ENCODE measurements at places on chromosomes 2 and 18.

- peak; percentile 3 for DNase-seq
Observed at GRCh38 chr2:25700221-25700660, 26.9 kb upstream of the DTNB start.

GRCh38 chr18:42275949-42276730, 321.1 kb downstream of the PIK3C3 start:
- DNase-seq: no peak

DNA sequence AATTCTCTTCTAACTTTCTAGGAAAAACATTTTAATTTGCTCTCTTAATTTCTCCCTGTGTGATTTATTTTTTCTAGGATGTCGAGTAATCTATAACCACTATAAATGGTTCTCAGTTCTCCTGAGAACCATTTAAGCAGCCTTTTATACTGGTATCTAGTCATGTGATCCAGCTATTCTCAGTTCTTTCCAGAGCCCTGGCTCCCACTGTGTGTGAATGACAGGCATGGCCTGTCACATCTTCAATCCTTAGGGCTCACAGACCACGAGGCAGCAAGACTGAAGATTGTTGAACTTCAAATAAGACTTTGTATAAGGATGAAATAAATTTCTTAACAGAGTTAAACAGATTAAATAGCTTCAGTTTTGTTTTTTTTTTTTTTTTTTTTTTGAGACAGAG, 219.4 kb downstream of the HNMT start:
- no peak for DNase-seq

DNA sequence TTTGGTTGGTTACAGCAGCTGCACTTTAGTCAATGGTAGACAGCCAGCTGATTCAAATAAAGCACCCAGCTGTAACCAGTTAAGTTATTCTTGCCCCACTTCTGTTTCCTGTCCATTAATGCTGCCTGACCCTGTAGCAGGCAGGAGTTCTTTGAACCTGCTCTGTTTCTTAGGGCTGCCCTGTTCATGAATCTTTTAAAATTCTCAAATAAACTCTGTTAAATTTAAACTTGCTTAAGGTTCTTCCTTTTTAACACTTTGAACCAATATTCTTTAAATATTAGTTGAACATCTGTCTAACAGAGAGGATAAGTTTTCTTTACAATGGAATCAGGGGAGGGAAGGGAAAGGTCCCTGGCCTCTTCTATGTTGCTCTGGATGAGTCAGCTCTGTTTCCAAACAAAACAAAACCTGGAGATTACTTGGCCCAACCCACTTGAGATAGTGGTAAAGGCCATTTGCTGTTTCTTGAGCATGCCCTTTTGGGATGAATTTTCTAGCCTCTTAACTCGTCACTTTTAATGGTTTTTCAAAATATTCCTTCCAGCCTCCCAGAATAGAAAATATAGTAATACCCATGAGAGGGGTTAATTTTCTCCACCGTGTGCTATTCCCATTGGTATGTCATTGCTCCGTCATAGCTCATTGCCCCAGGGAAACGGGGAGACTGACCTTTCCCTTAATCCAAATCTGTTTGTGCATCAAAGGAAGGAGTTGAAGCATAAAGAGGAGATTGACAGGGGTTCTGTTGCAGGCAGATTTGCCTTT, 112.1 kb upstream of the FHL2 start:
- DNase-seq: no peak

- DNase-seq: no peak
Observed at GRCh38 chr18:26510337-26510736, 38.0 kb downstream of the KCTD1 start.

GRCh38 chr2:190578158-190579057, 43.9 kb upstream of the NEMP2 start:
- DNase-seq: no peak

GRCh38 chr18:56306797-56307196, 331.6 kb downstream of the TXNL1 start:
- no peak for DNase-seq

DNA sequence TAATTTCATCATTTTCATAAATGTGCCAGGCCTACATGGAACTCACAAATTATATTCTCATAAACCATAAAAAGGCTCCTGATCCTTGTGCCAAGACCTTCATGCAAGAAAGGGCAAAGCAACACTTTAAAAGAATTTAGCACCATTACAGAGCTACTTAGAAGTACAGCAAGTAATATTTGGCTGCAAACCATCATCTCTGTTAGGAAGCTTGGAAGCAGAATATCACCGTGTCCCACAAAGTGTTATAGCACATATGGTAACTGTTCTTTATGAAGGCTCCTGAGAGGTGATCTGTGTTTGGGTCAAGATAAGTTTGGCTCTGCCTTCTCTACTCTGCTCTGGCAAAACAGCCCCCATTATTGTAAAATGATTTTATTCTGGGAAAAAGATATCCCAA, 59.7 kb upstream of the KCNJ3 start:
- no peak for DNase-seq

DNA sequence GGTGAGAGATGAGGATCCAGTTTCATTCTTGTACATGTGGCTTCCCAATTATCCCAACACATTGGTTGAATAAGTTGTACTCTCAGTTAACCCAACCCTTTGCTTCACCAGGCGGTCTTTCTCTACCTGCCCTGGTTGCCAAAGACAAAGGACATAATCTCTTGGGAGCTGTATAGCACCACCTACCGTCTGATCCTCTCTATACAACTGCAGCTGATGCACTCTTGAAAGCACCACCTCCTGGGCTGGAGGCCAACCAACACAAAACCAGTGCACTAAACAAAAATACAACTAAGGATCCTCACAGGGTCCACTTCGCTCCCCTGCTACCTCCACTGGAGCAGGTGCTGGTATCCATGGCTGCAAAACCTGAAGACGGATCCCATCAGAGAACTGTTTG, 473.6 kb upstream of the NRXN1 start:
- no peak for DNase-seq

DNA sequence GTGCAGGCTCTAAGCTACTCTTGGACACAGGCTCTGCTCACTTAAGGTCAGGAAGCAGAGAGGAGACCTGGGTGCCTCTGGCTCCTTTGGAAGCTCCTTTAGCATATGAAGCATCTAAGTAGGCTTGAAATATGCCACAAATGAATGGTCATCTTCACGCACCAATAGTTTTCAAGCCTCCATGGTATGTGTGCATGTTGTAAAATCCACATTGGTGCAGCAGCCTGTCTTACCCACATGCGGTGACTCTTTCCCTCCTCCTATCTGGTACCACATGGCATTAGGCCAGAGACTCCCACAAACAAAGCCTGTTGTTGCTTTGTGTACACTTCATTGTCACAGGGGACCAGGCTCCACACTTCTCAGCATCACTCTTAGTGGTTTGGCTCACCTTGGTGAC, 442.2 kb upstream of the RAB12 start:
- no peak for DNase-seq

GRCh38 chr2:106695919-106696318, 190.0 kb downstream of the ST6GAL2 start:
- DNase-seq: no peak

GRCh38 chr2:128440666-128441340, 122.1 kb upstream of the HS6ST1 start:
- no peak for DNase-seq

GRCh38 chr2:239949537-239949936, 75.6 kb downstream of the NDUFA10 start:
- no peak for DNase-seq

DNA sequence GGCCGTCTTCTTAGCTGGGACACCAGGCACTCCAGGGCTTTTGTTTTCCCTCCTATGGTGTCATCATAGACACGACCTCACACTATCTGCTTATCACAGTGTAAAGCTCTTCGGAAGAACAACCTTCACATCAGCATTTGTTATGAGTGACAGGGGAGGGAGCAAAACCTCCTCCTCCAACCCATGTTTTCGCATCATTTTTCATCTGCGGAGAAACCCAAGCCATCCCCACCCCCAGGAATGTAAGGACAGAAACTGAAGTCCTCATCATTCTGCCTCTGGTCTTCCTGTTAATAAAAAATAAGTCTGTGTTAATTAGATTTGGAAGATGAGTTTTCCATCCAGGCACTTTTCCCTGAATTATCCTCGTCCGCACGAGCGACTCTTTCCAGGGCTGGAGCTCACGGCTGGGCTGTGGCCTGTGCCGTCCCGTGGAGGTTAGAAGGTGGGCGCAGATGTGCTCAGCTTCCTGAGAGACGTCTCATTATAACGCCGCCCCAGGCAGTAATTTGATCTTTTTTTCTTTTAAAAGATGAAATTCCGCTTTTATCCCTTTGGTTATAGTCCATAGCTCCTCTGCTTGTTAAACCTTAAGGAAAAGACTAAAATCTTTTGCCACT, 101.6 kb upstream of the TMEM18 start:
- DNase-seq: no peak

DNA sequence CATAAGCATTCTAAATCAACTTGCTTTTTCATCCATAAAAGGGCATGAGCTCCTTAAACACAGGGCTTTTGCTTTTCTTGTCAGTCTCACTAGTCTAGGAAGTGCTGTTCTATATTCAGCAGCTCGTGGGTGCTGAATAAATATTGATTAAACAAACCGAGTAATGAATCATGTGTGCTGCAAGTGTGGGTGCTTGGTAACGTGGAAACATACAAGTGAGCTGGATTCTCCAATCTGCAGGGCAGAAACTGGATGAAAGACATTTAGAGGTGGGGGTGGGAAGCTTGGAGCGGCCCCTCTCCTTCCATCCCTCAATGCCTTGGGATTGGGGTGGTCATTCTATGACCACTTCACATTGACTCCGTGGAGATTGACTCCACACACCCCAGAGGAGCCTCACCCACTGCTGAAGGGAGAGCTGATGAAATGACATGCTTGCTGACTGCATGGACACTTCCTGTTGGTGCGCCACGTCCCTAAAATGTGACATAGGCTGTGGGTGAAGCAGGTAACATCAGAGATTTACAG, 114.6 kb downstream of the DOCK10 start:
- peak; percentile 33 for DNase-seq

DNA sequence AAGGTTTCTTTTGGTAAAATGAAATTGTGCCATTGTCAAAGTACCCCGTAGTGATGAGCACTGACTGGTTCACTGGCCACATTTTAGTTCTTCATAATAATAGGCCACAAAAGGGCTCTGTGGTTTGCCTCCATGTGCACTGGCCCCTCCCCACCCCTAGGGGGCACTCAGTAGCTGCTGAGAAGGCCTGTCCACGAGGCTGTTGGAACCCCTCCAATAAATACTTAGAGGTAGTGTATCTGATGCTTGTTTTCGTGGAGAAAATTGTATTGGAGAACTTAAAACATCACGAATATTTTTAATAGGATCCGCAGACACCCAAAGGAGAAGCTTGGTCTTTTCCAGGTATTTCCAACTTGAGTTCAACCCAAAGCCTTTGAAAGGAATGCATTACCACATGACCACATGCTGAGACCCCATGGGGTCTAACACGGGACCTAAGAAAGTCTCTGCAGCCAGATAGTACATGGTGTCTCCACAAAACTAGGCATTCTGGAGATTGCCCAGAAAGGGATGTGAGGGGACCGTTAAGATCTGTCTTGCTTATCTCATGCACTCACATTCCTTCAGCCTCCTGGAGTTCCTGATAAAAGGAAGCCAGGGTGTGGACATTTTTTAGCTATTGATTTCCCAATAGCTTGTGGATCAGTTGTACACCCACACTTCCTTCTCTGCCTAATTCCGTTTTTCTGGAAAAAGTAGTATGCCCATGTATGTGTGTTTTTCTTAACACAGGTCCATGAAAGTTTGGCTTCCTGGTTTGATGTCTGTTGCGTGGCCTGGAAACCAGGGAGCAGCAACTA, 28.5 kb upstream of the NOSTRIN start:
- no peak for DNase-seq

DNA sequence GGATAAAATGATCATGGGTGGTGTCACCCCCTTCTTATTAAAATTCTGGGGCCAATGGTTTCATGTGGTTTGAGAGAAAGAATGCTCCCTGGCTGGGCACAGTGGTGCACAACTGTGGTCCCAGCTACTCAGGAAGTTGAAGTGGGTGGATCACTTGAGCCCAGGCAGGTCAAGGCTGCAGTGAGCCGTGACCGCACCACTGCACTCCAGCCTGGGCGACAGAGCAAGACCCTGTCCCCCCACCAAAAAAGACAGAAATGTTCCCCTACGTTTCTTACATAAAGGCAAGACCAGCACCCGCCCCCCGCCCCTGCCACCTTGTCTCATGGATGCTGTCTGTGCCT, 53.0 kb upstream of the ID2 start:
- DNase-seq: no peak

DNA sequence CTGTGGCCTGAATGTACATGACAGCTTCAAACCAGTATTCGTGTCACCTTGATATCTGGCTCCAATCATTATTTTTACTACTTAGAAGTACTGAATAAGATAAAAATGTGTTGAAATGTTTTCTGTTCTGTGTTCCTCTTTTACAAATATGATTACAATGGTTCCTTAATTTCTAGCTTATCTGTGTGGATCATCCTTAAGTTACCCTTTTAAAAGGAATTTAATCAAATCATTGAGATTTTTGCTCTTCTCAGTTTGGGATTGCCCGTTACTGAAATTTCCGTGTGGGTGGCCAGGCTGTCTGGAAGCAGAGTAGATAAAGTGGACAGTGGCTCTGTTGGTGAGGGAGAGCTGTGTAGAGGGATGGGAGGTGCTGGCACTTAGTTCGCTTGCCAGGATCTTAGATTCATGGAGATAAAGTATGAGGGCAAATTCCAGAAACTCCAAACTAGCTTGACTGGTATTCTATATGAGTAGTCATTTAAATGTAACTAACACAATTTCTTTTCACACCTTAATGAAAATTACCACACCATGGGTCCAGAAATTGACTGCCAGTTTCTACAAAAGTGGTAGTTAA, 27.4 kb upstream of the SAG start:
- no peak for DNase-seq

GRCh38 chr2:26678035-26678434, 14.5 kb upstream of the KCNK3 start:
- DNase-seq: no peak

GRCh38 chr2:76506538-76506937, 795.8 kb upstream of the GCFC2 start:
- no peak for DNase-seq

- no peak for DNase-seq
Observed at GRCh38 chr2:238652771-238653157, 195.1 kb upstream of the TWIST2 start.

- DNase-seq: no peak
Observed at GRCh38 chr2:102737431-102737830, 24.4 kb upstream of the TMEM182 start.

DNA sequence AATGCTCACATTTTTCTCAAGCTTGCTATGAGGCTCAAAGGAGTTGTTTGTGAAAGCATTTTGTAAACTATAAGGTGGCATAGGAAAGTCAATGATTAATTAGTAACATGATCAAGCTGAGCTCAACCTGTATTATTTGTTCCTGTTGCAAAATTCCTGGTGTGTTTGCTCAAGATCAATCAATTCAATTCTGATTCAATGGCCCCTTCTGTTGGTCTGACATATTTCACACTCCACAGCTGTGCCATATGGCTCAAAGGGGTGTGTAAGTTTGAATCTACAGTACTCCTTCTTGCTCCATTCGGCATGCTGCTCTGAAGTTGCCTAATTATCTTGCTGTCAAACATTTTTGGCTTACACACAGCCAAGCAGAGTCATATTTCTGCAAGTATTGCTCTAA, 341.6 kb upstream of the LRP1B start:
- DNase-seq: no peak
